Gastroesophageal sphincter (tissue), 4 donors: ENCODE measurements at places on chromosomes 16 and 17.

- no peak overlapping the region for H3K27ac ChIP-seq
- H3K4me3 ChIP-seq = no peak overlapping the region
- no peaks in the 10 kb centered on the region for H3K36me3 ChIP-seq
- H3K27me3 ChIP-seq = no peaks in the 10 kb centered on the region
- no peak for ATAC-seq
- peaks cover 15% of the 10 kb centered on the region for H3K4me1 ChIP-seq
These were observed 4.5 kb upstream of the NAT9 start for GRCh38 chr17:74780443-74781238.

DNA sequence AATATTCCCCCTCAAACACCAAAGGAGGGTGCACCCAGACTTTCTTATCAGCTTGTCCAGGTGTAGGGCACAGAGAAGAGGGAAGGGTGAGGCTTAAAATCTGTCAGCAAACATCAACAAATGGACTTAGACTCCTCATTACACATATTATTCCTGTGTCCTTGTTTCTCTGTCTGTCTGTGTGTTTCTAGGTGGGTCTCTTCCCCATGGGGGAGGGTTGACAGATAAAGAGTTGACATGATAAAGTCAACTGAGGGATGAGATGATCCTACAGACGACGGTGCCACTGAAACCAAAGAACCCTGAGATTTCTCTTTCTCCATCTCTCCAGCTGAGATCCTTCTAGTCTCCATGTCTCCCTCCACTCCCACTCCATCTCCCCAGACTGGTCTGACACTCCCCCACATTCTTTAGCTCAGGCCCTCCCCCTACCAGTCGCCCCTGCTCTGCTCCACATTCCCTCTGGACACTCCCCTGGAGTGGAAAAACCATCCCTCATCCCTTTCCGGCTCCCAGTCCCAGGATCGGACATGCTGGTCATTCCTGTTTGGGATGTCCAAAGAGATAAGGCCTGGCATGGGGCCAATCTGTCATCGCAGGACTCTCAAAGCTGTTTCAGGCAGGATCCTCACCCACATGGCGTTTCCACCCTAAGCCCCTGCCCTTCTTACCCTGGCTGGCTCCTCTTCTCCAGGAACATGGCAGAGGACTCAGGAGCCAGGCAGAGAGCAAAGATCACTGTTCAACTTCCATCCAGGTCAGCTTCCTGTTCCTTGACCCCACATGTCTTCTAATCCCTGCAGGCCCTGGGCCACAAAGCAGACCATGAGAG lies 2.9 kb upstream of the ITGA3 start:
- no peak overlapping the region for H3K4me3 ChIP-seq
- no peaks in the 10 kb centered on the region for H3K36me3 ChIP-seq
- ATAC-seq = no peak
- no peaks in the 10 kb centered on the region for H3K27me3 ChIP-seq

- H3K36me3 ChIP-seq = no peaks in the 10 kb centered on the region
- no peak for ATAC-seq
- H3K27ac ChIP-seq = no peak overlapping the region
- no peaks in the 10 kb centered on the region for H3K27me3 ChIP-seq
These were observed 51.5 kb downstream of the SHISA6 start for GRCh38 chr17:11292491-11292890.

DNA sequence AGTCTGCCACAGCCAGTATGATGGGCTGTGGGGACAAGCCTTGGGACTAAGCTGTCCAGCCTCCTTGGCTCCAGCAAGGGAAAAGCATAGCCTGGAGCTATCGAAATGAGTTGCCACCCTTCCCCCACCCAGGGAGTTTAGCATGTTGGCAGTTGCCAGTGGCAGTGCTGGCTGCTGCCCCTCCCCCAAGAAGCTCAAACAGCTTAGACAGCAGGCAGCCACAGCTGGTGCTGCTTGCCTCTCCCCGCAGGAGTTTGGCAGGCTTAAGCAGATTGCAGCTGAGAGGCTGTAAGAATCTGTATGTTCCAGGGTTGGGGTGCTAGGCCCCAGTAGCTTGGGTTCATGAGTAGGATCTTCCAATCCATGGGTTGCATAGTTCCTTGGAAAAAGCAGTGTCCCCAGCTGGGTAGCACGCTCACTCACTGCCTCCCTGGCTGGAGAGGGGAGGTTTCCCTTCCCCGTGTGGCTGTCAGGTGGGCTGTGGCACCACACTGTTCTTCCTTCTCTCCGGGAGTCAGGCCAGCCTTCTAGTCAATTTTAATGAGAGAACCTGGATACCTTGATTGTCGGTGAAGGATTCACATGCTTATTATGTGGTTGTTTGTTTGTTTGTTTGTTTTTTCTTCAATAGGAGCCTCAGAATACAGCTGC lies 506.1 kb downstream of the CDH11 start:
- no peaks in the 10 kb centered on the region for H3K4me1 ChIP-seq
- no peak for ATAC-seq
- no peak overlapping the region for H3K4me3 ChIP-seq
- H3K27ac ChIP-seq = no peak overlapping the region

- H3K36me3 ChIP-seq = peaks cover 24% of the 10 kb centered on the region
- H3K4me3 ChIP-seq = peak overlapping the region; percentile 100
- no peaks in the 10 kb centered on the region for H3K27me3 ChIP-seq
- peak overlapping the region; percentile 79 for H3K27ac ChIP-seq
- peaks cover 25% of the 10 kb centered on the region for H3K4me1 ChIP-seq
These were observed 28.9 kb downstream of the CPSF4L start for GRCh38 chr17:73232587-73233373.

DNA sequence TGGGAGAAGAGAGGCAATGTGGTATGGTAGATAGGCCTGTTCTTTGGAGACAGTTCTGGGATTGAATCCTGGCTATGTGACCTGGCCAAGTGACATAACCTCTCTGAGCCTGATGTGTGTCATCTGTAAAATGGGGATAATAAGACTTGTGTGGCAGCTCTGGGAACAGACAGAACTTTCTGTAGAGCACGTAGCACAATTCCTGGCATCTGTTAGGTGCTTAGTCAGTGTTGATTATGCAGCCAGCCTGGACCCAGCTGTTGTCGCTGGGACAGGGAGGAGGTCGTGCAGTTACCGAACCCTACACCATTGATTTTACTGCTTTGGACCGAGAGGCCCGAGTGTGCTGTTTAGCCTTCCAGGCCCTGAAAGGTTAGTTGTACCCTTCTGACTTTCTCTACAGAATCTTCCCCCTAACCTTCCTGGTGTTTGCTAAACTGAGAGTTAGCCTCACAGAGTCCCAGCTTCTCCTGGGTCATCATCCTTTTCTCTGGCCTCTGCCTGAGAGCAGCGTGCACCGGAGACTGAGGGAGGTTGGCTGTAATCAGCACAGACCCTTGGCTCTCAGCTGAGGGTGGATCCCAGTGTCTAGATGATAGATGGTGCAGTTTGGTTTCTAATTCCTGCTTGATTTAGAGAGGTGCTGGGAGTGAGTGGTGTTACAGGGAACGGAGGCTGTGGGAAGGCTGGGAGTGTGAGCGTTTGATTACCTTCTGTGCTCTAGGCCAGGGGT lies 31.9 kb downstream of the MSI2 start:
- H3K27ac ChIP-seq = peak overlapping the region; percentile 62
- H3K4me3 ChIP-seq = no peak overlapping the region
- no peaks in the 10 kb centered on the region for H3K36me3 ChIP-seq
- peak; percentile 70 for ATAC-seq
- no peaks in the 10 kb centered on the region for H3K27me3 ChIP-seq
- no peaks in the 10 kb centered on the region for H3K4me1 ChIP-seq

DNA sequence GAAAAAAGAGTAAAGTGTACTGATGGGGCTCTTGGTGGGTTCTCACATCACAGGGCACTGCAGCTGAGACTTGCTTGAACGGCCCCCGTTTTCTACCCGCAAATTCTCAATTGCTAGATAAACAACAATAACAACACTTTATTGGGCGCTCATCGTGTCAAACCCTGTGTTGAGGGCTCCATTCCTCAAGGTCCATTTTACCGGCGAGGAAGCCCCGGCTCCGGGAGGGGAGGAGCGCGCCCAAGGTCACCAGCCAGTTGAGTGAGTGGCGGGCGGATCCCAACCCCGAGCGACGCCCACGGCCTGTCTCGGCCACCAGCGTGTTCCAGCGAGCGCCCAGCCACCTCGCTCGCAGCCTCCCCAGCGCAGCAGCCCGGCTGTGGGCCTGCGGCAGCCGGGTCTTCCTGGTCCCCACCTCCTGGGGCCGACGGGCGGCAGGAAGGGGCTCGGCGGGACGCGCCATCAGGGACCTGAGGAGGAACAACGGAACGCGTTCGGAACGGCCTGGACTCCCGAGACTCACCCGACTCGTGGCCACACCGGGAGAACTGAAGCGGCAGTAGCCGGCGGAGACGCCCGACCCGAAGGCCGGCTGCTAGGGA lies 373 bp downstream of the CMC2 start:
- peak overlapping the region; percentile 66 for H3K4me3 ChIP-seq
- no peaks in the 10 kb centered on the region for H3K4me1 ChIP-seq
- peak; percentile 36 for ATAC-seq
- H3K27ac ChIP-seq = peak overlapping the region; percentile 98
- H3K36me3 ChIP-seq = no peaks in the 10 kb centered on the region
- H3K27me3 ChIP-seq = no peaks in the 10 kb centered on the region

- ATAC-seq = no peak
- no peaks in the 10 kb centered on the region for H3K36me3 ChIP-seq
- H3K27ac ChIP-seq = no peak overlapping the region
- no peaks in the 10 kb centered on the region for H3K4me1 ChIP-seq
- peaks cover 3% of the 10 kb centered on the region for H3K27me3 ChIP-seq
- H3K4me3 ChIP-seq = no peak overlapping the region
These were observed 586.0 kb downstream of the TOX3 start for GRCh38 chr16:51960931-51961330.

DNA sequence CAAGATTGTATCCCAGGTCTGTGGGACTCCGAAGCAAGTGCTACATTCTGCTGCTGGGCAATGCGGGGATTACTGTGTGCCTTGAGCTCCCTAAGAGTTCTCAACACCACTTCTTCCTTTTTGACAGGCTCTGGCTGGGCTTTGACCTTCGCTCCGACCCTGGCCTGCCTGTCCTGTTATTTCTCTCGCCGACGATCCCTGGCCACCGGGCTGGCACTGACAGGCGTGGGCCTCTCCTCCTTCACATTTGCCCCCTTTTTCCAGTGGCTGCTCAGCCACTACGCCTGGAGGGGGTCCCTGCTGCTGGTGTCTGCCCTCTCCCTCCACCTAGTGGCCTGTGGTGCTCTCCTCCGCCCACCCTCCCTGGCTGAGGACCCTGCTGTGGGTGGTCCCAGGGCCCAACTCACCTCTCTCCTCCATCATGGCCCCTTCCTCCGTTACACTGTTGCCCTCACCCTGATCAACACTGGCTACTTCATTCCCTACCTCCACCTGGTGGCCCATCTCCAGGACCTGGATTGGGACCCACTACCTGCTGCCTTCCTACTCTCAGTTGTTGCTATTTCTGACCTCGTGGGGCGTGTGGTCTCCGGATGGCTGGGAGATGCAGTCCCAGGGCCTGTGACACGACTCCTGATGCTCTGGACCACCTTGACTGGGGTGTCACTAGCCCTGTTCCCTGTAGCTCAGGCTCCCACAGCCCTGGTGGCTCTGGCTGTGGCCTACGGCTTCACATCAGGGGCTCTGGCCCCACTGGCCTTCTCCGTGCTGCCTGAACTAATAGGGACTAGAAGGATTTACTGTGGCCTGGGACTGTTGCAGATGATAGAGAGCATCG lies 2.4 kb downstream of the SLC16A13 start:
- H3K4me3 ChIP-seq = no peak overlapping the region
- no peak overlapping the region for H3K27ac ChIP-seq
- peaks cover 42% of the 10 kb centered on the region for H3K27me3 ChIP-seq
- H3K36me3 ChIP-seq = no peaks in the 10 kb centered on the region

DNA sequence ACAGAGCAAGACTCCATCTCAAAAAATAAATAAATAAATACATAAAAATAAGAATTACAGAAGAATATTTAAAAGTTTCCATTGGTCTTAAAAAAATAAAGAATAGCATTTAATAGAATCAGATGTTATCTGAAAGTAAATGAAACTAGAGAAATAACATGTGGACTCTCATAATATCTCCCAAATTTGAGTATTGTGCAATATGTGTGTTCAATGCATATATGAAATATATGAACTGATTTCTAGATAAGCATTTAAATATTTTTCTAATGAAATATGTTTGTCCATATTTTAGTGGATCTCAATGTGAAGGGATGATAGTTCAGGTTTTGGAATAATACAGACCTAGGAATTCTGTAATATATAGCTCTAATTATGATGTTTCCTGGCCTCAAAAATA lies 265.9 kb upstream of the PMFBP1 start:
- H3K4me1 ChIP-seq = no peaks in the 10 kb centered on the region
- no peaks in the 10 kb centered on the region for H3K27me3 ChIP-seq
- H3K36me3 ChIP-seq = no peaks in the 10 kb centered on the region
- H3K27ac ChIP-seq = no peak overlapping the region
- no peak overlapping the region for H3K4me3 ChIP-seq

DNA sequence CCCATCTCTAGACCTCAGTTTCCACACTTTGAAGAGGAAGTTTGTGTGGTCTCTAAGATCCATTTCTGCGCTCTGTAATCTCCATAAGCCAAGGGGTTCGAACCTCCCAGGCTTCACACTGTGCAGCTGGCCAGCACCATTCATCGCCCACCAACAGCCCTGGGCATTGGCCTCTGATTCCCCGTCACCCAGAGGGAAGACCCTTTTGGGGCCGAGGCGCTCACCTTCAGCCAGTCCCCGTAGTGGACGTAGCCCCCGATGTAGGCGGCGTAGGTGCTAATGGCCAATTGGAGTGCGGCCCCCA lies 678 bp downstream of the TMEM101 start:
- H3K27ac ChIP-seq = no peak overlapping the region
- peaks cover 25% of the 10 kb centered on the region for H3K4me1 ChIP-seq

DNA sequence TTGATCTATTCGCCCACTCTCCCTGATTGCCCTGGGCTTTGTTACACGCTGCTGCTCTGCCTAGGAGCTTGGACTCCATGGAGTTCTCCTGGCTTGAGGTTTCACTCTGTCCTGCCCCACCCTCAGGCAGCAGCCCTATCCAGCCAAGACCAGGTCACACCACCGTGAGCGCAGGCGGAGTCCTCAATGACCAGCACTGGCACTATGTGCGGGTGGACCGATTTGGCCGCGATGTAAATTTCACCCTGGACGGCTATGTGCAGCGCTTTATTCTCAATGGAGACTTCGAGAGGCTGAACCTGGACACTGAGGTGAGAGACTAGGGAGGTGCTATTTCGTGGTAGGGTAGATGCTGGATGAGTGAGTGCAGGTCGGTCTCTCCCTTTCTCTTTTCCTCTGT lies 3.5 kb downstream of the CNTNAP1 start:
- H3K27ac ChIP-seq = no peak overlapping the region
- no peak overlapping the region for H3K4me3 ChIP-seq
- no peak for ATAC-seq
- H3K36me3 ChIP-seq = no peaks in the 10 kb centered on the region
- no peaks in the 10 kb centered on the region for H3K27me3 ChIP-seq

DNA sequence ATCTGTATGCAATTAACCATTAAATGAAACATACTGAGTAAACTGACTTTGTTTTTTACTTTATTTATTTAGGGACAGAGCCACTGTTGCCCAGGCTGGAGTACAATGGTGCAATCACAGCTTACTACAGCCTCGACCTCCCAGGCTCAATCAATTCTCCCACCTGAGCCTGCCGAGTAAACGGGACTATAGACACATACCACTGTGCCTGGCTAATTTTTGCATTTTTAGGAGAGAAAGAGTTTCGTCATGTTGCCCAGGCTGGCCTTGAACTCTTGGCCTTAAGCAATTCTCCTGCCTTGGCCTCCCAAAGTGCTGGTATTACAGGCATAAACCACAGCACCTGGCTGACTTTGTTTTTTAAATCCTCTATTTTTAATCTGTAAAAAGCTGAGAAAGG lies 42.6 kb downstream of the ANKFY1 start:
- peak overlapping the region; percentile 79 for H3K27ac ChIP-seq
- no peak overlapping the region for H3K4me3 ChIP-seq
- H3K27me3 ChIP-seq = no peaks in the 10 kb centered on the region
- no peak for ATAC-seq
- no peaks in the 10 kb centered on the region for H3K36me3 ChIP-seq

- peak; percentile 88 for ATAC-seq
- H3K27ac ChIP-seq = peak overlapping the region; percentile 89
- H3K36me3 ChIP-seq = no peaks in the 10 kb centered on the region
- H3K4me1 ChIP-seq = peaks cover 71% of the 10 kb centered on the region
These were observed 16.5 kb downstream of the GLP2R start for GRCh38 chr17:9842057-9842758.
